ENCODE measurements at places on chromosomes 4 and X. TPM values are rescaled to one million over a fixed set of nuclear protein-coding genes. Genes with fewer than 3 reads are reported as not detected.

The RHOXF2 gene
- total RNA-seq: not detected

The TIGD4 gene
- 0.19 TPM for total RNA-seq

The GLOD5 gene
- total RNA-seq: not detected

The NEXMIF gene
- total RNA-seq: not detected

The RBMX2 gene
- total RNA-seq: 21.9 TPM

The MTTP gene
- not detected for total RNA-seq

The TLR10 gene
- total RNA-seq: not detected

The CSN1S1 gene
- total RNA-seq: not detected

The RNF128 gene
- not detected for total RNA-seq

The UGT2B28 gene
- not detected for total RNA-seq

The VCX2 gene
- not detected for total RNA-seq

The SPIN4 gene
- 6.4 TPM for total RNA-seq

The LRBA gene
- 59.1 TPM for total RNA-seq

The DDIT4L gene
- 8.0 TPM for total RNA-seq

The SMAD1 gene
- 243 TPM for total RNA-seq

The FHDC1 gene
- total RNA-seq: 0.10 TPM

The ADRA2C gene
- total RNA-seq: 0.29 TPM

The GAGE12H gene
- not detected for total RNA-seq

The SMPX gene
- not detected for total RNA-seq

The C1GALT1C1 gene
- total RNA-seq: 62.8 TPM

The RHOXF1 gene
- not detected for total RNA-seq

The BOD1L1 gene
- 27.1 TPM for total RNA-seq

The SPANXB1 gene
- total RNA-seq: not detected

The ZMAT1 gene
- total RNA-seq: 2.4 TPM
